CD4-positive, alpha-beta T cell treated with Interleukin-10 for 1 hour (primary cell): ENCODE measurements at places on chromosomes 13 and 19.

GRCh38 chr19:47598407-47599349, 10.3 kb upstream of the BICRA start:
- DNase-seq: no peak

DNA sequence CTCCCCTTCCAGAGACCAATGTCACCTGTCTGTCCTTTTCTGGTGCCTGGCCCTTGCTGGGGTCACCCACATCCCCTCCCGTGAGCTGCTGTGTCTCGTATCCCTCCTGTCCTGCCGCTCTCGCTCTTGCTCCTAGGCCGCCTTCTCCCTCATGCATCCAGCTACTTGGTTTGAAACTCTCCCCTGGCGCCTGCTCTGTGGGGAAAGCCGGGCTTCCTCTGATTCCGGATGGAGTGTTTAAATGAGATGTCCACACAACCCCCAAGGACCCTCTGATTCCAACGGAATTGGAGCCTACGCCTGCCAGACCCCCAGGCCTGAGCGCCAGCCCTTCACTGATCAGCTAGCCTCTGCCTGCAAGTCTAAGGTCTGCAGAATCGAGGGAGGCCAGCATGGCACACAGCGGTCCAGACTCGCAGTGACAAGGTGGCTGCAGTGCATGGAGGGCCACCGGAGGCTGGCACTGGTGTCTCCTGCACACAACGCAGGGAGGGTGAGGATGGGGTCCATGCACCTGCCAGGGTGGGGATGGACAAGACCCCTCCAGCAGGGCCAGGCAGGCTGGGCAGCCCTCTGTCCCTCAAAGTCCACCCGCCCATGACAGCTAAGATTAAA, 47.2 kb downstream of the RFX2 start:
- no peak for DNase-seq

DNA sequence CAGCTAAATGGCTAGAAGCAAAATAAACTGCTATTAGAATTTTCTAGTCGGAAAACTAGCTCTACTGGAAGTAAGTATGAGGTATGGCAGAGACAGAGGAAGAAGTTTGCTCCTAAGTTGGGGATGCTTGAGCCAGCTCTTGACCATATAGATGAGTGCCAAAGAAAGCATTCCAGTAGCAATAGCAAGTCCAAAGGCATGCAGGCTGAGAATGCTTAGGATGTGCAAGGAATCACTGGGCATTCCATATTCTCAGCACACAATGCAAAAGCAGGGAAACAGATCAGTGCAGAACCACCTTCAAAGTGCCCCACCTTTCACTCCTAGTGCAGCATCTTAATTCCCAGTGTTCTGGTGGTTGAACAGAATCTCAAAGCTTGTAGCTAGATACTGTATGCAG, 32.9 kb downstream of the SERTM1 start:
- no peak for DNase-seq

DNA sequence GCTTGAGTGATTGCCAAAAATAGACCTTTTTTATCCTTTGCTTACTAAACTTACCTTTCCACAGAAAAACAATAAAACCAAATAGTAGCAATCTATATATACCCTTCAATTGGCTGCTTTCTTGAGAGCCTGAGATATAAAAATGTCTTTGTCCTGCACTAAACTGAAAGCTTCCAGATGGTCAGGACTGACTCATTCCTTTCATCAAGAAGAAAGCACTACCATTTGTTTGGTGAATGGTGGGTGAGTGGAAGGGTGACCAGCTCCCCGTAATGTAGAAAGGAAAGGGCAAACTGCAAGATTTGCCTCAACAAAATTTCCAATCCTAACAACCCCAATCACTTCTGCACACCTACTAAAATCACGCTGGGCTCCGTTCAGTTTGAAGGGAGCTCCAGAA, 67.8 kb downstream of the SACS start:
- DNase-seq: no peak

DNA sequence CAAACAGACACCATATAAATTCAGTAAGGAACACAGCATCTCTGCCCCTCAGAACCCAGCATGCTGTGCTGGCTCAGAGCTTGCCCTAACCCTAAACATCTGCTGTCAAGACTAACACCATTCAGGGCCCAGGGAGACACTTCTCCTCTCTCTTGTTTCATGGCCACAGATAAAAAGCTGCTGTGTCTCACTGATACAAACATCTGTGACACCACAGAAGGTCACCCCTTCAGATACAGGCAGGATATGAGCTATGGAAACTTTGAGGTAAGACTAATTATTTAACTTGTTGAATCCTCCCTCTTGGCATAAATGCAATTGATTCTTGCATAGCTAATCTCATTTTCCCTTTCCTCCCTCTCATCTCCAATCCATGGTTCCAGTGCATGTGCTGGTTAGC, 61.6 kb upstream of the GPR12 start:
- no peak for DNase-seq

GRCh38 chr13:99320693-99321481, 13.7 kb upstream of the GPR183 start:
- DNase-seq: peak; percentile 86

GRCh38 chr13:48123812-48124211, 28.9 kb upstream of the MED4 start:
- DNase-seq: no peak

DNA sequence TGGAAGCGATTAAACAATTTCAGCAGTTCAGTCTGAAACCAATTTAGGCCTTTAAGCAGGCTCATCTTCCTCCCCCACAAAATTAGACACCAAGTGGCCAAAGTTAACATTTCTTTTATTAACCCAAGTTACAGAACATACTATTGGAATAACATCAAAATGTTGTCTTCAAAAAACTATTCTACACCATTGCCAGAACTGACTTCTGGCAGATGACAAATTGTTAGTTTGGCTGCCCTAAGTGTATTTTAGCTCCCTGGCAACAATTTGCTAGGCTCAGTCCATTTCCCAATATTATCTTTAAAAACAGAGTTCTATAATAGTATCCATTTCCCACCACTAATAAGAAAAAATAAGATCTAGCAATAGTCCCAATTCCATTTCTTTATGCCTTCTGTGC, 107.8 kb downstream of the SGCG start:
- DNase-seq: no peak

GRCh38 chr19:47057328-47057727, 8.9 kb upstream of the TMEM160 start:
- DNase-seq: no peak

GRCh38 chr19:46373491-46374359, 26.8 kb downstream of the PPP5C start:
- DNase-seq: no peak

- peak; percentile 48 for DNase-seq
These were observed 47.2 kb downstream of the ZAR1L start for GRCh38 chr13:32267836-32268439.

DNA sequence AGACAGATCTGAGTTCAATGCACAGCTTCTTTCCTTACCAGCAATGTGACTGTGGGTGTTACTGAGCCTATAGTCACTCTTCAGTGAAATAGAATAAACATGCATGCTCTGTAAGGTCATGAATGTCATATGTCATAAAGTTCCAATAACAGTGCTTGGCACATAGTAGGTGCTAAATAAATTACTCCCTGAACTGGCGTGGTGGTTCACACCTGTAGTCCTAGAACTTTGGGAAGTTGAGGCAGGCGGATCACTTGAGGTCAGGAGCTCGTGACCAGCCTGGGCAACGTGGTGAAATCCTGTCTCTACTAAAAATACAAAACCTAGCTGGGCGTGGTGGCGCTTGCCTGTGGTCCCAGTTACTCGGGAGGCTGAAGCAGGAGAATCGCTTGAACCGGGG, 13.2 kb downstream of the WBP4 start:
- no peak for DNase-seq

- no peak for DNase-seq
These were observed 25.1 kb upstream of the CYP4F8 start for GRCh38 chr19:15589760-15590451.

- DNase-seq: no peak
These were observed 125.0 kb downstream of the HS6ST3 start for GRCh38 chr13:96214824-96215445.
